Sciatic nerve (tissue), 2 donors: ENCODE measurements at places on chromosomes 5 and 9. TPM values are rescaled to one million over a fixed set of nuclear protein-coding genes. Genes with fewer than 3 reads are reported as not detected.

- DNase-seq, result no peak
These were observed 11.8 kb downstream of the RCL1 start for GRCh38 chr9:4804531-4805016.

PHF24 gene
- 0.45 TPM for total RNA-seq

GRCh38 chr5:93915142-93915553 is 173.7 kb upstream of the POU5F2 start:
- no peak for DNase-seq

DNA sequence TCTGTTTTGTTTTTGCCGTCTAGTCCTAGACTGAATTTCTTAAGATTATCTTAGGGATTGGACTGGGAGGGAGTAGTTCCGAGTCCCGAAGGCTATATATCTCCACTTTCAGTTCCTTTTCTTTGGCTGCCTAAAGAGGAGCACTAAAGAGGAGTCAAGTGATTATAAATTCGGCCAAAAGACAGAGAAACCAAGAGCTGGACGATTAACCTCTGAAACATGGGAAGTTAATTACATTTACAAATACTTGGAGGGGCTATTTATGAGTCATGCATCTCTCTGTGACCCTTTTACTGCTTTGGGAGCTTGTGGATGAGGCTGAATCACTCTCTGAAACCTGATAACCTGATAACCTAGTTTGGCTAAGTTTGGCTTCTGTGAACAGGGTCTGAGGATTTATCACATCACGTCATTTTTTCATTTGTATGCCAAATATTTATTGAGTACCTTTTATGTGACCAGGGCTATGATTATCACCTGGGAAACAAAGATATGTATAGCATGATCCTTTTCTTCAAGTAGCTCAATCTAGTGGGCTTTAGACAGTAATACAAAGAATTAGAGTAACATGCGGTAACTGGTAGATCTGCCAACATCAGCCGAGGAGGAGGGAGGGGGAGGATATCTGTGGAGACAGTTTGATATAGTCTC is 180.9 kb downstream of the CD180 start:
- DNase-seq, result no peak

SELENOP gene
- total RNA-seq, result 801 TPM

- DNase-seq, result no peak
These were observed 93.4 kb downstream of the PIP5K1B start for GRCh38 chr9:68798423-68798822.

GRCh38 chr9:34636791-34637355 is 714 bp downstream of the SIGMAR1 start:
- peak; percentile 76 for DNase-seq

GPR150 gene
- 0.49 TPM for total RNA-seq
